Activated T-cell treated with anti-CD3 and anti-CD28 coated beads, Interleukin-2, amount 50 U/mL, for 72 hours (primary cell): ENCODE measurements at places on chromosomes 13 and 19. TPM values are rescaled to one million over a fixed set of nuclear protein-coding genes. Genes with fewer than 3 reads are reported as not detected.

- DNase-seq, result no peak
- no peaks in the 10 kb centered on the region for H3K36me3 ChIP-seq
- no peak overlapping the region for H3K4me3 ChIP-seq
- no peak overlapping the region for H3K27ac ChIP-seq
These were observed 697.5 kb upstream of the PCDH20 start for GRCh38 chr13:62113179-62113578.

- H3K4me1 ChIP-seq, result peaks cover 54% of the 10 kb centered on the region
- DNase-seq, result peak; percentile 76
- peaks cover 2% of the 10 kb centered on the region for H3K36me3 ChIP-seq
- H3K27ac ChIP-seq, result no peak overlapping the region
These were observed 2.7 kb downstream of the PRKACA start for GRCh38 chr19:14114854-14115253.

DNA sequence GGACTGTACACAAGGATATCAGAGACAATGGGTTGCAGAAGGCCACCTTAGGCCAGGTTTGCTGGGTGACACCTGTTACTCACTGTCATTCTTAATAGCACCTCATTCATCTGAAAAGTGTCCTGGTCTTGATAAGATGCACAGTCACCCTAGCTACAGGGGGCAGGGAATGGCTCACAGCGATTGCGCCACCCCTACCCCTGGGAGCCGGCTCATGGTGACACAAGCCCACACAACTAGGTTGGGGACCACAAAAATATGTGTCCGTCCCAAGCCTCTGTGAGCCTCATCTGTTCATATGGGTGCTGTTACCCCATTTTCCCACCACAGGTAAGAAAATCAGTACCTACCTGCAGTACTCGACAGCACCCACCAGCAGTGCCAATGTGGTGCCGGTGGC lies 23.4 kb downstream of the MED26 start:
- peak overlapping the region; percentile 42 for H3K27ac ChIP-seq
- H3K4me3 ChIP-seq, result no peak overlapping the region
- DNase-seq, result no peak
- no peaks in the 10 kb centered on the region for H3K36me3 ChIP-seq
- peaks cover 31% of the 10 kb centered on the region for H3K4me1 ChIP-seq

DNA sequence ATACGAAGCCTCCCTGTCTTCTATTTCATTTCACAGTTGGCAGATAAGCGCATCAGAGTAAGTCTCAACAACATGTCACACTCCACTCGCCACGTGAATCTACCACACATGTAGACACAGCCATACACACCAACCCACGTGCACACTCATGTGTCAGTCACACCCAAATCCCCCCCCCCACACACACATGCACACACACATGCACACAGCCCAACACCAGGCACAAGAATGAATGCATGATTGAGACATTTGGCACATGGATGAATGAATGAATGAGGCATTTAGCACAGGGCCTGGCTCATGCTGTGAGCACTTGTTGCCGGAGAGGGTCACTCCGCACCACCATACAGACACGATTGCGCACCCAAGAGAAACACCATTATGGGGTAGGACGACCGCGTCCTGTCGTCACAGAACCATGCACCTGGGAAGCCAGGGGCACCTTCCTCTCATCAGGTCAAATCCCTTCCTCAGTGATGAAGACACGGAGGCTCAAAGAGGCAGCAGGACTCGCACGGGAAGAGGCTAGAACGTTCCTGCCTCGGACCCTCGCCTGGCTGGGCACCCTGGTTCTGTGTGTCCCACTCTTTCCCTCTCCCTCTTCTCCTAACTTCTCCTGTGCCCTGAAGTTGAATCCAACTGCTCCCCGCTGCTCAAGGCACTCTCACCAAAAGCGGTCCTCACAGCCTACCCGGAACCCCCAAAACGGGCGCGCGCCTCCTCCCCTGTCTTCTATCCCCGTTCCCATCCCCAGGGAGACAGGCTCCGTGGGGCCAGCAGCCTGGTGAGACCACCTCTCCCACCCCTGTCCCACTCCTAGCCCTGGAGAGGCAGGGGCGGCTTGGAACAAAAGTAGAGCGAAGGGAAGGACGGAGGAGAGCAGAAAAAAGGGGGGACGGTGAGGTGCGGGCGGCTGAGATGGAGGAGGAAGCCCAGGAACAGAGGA lies 1.3 kb downstream of the MEIS3 start:
- peaks cover 79% of the 10 kb centered on the region for H3K27me3 ChIP-seq
- H3K4me1 ChIP-seq, result peaks cover 38% of the 10 kb centered on the region
- no peak for DNase-seq
- H3K4me3 ChIP-seq, result peak overlapping the region; percentile 33
- no peaks in the 10 kb centered on the region for H3K36me3 ChIP-seq

DNA sequence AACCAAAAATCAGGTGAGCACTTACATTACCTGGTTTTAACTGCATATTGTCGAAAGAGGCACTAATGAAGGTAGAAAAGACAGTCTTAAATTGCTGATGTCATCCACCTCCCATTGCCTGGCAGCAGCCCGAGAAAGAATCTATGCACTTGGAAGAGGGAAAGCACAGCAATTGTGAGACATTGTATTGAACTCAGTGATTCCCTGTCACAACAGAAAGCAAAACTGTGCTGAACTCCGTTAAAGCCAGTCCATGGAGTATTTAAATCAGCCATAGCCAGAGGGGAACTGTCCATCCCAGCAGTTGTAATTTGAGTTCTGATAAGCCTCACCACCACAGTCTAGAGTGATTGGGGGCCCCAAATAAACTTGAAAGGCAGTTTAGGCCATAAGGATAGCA lies 466.6 kb upstream of the PCDH9 start:
- H3K4me3 ChIP-seq, result no peak overlapping the region
- peaks cover 2% of the 10 kb centered on the region for H3K36me3 ChIP-seq
- H3K4me1 ChIP-seq, result no peaks in the 10 kb centered on the region
- DNase-seq, result no peak
- no peak overlapping the region for H3K27ac ChIP-seq
- H3K27me3 ChIP-seq, result no peaks in the 10 kb centered on the region

DNA sequence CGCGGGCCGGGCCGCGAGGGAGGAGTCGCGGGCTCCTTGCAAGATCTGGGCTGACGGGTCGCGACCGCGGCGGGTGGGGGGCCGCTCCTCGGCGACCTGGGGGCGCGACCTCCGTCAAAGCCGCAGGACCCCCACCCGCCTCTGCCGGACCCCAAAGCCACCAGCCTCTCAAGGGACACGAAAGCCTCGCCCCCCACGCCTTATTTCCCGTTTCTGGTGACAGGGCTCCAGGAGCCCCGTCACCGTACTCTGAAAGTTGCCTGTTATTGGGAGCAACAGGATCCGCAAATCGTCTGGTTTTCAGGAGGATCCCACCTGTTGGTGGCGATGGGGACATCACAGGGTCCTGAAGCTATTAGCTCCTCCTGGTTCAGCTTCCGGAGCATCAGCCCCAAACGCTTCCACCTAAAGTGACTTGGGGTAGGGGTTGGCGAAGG lies 530 bp downstream of the MAU2 start:
- peak overlapping the region; percentile 88 for H3K27ac ChIP-seq
- peak overlapping the region; percentile 99 for H3K4me3 ChIP-seq
- peaks cover 56% of the 10 kb centered on the region for H3K4me1 ChIP-seq
- peaks cover 19% of the 10 kb centered on the region for H3K36me3 ChIP-seq
- DNase-seq, result no peak

- no peaks in the 10 kb centered on the region for H3K27me3 ChIP-seq
- H3K4me1 ChIP-seq, result peaks cover 34% of the 10 kb centered on the region
- H3K4me3 ChIP-seq, result peak overlapping the region; percentile 90
These were observed 38.9 kb downstream of the TMED1 start for GRCh38 chr19:10797078-10797477.

DNA sequence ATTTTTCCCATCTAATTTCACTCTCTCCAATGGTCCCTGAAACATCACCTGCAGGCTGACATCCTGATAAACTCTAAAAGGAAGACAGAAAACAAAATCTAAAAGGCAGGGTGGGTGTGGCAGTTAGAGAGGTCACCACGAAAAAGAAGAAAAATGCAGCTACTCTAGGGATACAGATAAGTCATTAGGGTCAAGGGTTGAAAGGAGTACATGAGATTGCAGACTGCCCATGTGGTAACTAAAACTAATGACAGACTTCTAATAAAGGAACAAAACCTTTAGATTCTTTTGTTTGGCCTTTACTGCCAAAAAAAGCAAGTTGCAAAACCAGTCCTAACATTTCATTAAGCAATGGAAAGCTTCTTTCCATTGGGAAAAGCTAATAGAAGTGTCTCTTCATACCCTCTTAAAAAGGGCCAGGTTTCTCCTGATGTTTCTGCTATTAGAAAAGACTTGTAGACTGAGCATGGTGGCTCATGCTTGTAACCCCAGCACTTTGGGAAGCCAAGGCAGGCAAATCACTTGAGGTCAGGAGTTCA lies 31.0 kb downstream of the THSD1 start:
- H3K4me1 ChIP-seq, result no peaks in the 10 kb centered on the region
- H3K27me3 ChIP-seq, result no peaks in the 10 kb centered on the region
- DNase-seq, result no peak
- H3K27ac ChIP-seq, result no peak overlapping the region
- no peaks in the 10 kb centered on the region for H3K36me3 ChIP-seq

GRCh38 chr13:110766671-110767430 lies 53.4 kb downstream of the ING1 start:
- H3K4me1 ChIP-seq, result no peaks in the 10 kb centered on the region
- DNase-seq, result no peak
- H3K27me3 ChIP-seq, result peaks cover 36% of the 10 kb centered on the region
- H3K36me3 ChIP-seq, result no peaks in the 10 kb centered on the region
- H3K27ac ChIP-seq, result no peak overlapping the region
- no peak overlapping the region for H3K4me3 ChIP-seq

DNA sequence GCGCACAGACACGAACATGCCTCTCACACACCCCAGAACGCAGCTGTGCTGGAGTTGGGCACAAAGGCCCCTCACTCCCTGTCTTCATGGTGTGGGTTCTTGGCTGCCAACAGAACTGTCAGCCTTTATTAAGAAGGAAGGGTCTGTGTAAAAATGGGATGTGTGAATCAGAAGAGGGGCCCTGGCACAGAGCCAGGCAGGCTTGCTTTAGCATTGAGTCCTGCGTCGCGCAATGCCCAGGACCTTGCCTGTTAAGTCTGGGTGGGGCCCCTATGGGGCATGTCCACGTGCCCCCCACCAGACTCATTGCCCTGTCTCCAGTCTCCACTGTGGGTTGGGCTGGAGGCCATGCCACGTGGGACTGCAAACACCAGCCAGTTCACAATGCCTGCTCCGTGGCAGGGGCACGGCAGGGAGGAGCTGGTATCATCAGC lies 84.8 kb downstream of the SLC7A1 start:
- peaks cover 3% of the 10 kb centered on the region for H3K36me3 ChIP-seq
- H3K27me3 ChIP-seq, result no peaks in the 10 kb centered on the region
- H3K4me3 ChIP-seq, result no peak overlapping the region
- no peak for DNase-seq

DNA sequence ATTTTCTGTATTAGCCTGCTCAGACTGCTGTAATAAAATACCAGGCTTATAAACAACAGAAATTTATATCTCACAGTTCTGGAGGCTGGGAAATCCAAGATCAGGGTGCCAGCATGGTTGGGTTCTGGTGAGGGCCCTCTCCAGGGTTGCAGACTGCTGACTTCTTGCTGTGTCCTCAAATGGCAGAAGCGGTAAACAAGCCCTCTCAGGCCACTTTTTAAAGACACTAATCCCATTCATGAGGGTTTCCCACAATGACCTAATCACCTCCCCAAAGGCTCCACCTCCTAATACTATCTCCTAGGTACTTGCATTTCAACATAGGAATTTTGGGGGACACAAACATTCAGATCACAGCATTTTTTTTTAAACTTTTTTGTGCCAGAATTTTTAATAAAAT lies 159.3 kb downstream of the PDS5B start:
- no peaks in the 10 kb centered on the region for H3K27me3 ChIP-seq
- no peak overlapping the region for H3K27ac ChIP-seq
- H3K36me3 ChIP-seq, result peaks cover 2% of the 10 kb centered on the region
- no peak for DNase-seq

DNA sequence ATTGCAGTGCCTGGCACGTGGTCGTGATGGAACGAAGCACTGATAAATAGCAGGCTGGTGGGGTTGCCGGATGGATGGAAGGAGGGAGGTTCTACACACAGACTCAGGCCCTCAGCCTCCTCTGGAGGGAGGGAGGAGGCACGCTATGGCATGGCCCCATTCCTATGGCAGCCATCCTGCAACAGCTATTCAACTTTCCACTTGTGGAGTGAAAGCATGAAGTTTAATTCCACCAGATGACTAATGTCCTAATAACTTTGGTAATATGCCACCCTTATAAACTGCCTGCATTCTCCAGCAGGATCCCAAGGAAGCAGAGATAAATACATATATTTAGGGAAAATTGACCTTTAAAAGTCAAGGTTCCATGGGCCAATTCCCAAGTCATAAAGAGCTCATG lies 92.4 kb downstream of the KL start:
- no peak overlapping the region for H3K4me3 ChIP-seq
- DNase-seq, result no peak
- no peaks in the 10 kb centered on the region for H3K4me1 ChIP-seq
- peaks cover 29% of the 10 kb centered on the region for H3K27me3 ChIP-seq
- no peaks in the 10 kb centered on the region for H3K36me3 ChIP-seq

IFI30 gene
- total RNA-seq, result 10.2 TPM
